ENCODE measurements at places on chromosomes 11 and 22.

GRCh38 chr11:32178692-32179091, 87.8 kb downstream of the RCN1 start:
- no peak for DNase-seq

DNA sequence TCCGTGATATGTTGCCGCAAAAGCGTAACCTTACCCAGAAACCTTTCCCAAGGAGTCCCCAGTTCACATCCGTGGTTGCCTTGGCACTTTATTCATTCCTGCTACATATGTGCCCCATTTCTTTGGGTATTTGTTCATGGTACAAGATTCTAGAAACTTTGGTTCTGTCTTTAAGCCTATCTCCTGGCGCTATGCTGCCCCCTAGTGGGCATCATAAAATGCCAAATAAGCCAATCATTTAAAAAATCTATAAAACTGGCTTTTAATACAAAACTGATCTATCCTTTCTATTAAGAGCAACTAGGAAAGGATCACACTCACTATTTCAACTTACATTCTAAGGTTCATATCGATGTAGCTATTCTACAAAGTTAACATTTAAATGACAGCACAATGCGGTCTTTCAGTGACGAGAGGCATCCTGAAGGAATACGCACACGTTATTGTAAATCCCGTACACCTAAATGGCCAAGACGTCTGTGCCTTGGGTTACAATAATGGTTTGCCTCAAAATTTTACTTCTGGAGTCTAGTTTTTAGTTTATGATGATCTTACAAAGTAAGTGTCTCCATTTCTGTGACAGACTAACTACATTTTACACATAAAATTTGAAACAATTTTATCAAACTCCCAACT, 16.2 kb downstream of the PIWIL3 start:
- DNase-seq, result peak; percentile 22

DNA sequence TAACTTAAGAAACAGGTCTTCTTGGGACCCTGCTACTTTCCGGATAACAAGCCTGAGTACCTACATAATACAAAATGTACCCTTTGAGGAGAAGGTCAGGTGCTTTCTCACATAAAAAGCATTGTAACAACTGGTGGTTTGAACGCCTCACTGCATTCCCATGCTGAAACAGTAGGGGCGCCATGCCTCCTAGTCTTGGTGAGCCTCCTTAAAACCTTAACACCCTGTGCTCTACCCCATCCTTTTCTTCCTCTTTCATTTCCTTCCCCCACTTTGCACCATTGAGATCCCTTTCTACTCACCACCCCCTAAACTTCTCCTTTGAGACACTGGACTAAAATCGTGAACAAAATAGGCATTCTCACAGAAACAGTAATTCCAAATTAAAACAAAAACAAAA, 729.3 kb downstream of the NTM start:
- no peak for DNase-seq

DNA sequence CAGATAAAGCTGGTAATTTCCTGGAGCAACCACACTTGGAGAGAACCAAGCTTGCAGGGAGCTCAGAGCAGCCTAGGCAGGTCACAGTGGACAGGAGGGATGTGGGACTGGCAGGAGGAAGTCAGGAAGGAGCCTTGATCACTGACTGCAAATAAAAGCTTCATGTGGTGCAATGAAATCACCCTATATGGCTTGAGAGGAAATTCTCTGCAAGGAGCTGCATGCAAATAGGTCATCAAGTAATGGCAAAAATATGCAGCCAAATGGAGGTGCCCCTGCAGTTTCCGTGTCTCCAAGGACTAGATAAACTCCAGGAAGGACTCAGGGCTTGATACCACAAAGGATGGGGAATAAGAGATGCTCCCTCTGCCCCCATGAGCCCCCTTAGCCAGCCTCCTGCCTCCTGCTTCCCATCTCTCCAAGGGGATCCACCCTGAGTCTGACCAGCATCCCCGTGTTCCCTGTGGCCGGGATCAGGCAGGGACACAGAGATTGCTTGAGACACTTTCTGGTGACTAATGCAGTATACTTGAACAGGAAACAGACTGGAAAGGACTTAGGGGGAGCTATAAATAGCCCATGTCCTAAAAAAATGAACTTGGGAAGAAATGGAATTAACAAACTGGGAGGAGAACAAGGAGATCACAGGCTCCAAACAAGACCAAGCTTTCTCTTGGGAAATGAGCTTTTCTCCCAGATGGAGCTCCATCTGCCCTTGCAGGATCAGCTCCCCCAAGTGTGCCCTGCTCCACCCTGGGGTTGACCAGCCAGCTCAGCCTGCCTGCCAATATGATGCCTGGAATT, 23.9 kb upstream of the MICAL2 start:
- DNase-seq, result no peak

GRCh38 chr22:46366801-46367706, 31.5 kb downstream of the TRMU start:
- DNase-seq, result no peak
